Choroid plexus epithelial cell (primary cell): ENCODE measurements at places on chromosomes 2 and 18.
A peak's percentile ranks its signal among the peaks of the same experiment; 100 is the strongest.

GRCh38 chr2:192675681-192676080, 480.9 kb upstream of the TMEFF2 start:
- no peak for DNase-seq

DNA sequence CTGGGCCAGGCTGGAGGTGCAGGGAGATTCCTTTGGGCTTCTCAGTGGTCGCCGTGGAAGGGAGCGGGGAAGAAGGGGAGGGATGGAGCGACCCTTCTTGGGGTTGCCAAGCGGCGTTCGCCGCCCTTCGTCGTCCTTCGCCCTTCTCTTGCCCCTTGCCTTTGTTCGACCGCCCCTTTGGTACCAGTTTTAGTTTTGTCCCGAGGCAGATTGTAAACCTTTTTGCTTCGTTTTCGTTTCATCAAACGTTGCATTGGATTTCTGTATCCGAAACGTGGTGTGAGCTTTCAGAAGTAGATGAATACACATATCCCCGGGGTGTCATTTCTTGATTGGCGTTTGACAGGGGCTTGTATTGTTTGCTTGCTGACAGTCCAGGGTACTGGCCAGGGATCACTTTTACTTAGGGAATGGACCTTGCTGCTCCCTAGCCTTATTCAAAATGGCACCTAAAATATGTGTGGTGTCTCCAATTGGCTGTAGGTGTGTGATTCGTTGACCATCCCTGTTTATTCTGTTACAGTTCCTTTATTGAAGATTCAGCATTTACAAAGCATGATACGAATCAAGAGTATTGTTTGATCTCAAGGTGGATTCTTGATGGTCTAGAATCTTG, 788 bp downstream of the USP14 start:
- peak; percentile 28 for DNase-seq

DNA sequence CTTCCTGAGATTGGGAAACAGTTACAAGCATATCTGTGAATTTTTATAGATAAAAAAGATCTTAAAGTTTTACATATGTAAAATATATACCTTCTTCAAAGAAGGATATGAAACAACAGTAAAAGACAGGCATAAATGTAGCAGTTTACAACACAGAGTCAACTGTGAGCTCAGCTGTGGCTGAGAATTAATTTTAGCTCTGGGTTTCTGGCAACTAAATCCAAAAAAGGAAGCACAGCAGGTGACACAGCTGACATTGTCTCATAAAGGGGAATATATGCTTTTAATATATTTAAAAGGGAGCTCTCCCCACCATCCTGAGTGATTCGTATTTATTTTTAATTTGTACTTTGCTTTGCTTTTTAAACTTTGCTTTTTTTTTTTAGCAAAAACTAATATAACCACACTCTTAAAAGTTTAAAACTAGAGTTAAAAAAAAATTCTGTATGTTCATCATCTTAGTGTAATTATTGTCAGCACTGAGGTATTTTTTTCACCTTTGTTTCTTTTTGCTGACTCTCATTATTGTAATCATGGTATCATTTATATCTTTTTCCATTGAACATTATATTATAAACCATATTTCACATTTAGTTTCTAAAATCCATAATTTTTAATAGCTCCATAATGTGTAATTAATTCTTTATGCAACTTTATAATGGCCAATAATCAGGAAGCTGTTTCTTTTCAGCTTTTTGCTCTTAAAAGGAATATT, 6.7 kb downstream of the TUBB6 start:
- DNase-seq: no peak

DNA sequence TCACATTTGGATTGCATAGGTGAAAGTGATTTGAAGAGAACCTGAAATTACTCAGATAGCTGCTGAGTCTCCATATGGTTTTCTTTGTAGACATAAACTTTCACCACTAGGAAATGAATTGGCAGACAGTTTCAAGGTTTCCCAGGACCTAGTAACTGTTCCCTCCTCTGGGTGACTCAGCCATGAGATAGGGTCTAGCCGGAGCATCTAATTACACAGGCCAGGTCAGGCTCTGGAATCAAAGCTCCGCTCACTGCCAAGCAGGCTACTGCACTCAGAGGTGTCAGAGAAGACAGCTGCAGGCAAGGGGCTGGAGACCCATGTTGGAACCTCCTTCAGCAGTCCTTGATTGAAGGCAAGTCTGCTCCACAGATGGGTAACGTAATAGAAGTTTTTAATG, 429.2 kb downstream of the TNS1 start:
- DNase-seq: peak; percentile 70

DNA sequence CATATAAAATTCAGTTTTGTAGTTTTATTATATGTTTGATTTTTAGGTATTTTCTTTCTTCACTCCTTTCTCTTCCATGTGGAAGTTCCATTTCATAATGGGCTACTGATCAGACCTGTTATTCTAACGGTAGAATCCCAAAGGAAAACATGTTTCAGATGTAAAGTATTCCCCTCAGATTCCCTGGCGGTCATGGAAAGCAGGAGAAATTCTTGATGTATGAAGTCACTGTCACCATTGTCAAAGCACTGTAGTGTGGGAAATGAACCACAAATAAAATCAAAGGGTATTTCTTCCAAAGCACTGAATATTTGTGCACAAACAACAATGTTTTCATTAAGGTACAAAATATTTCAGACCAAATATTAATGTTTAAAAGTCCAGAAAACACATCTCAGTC, 237.3 kb upstream of the KLHL14 start:
- no peak for DNase-seq

GRCh38 chr18:73594749-73595148, 552.9 kb downstream of the FBXO15 start:
- DNase-seq: no peak

DNA sequence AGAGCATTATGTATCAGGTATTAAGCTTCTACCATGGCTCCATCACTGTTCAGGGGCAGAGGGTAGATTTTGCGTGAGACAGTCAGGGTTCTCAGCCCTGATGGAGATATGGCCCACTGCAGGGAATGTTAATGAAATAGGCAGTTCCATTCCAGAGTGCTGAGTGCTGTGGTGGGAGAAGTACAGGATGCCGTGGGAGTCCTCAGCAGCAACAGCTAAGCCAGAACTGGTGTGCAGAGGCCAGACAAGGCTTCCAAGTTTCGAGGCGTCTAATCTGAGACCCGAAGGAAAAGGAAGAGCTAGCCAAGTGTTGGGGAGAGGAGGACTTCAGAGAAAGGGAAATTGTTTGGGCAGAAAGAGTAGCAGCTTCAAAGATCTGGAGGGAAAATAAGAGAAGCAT, 30.2 kb upstream of the MAPRE2 start:
- DNase-seq: peak; percentile 10

DNA sequence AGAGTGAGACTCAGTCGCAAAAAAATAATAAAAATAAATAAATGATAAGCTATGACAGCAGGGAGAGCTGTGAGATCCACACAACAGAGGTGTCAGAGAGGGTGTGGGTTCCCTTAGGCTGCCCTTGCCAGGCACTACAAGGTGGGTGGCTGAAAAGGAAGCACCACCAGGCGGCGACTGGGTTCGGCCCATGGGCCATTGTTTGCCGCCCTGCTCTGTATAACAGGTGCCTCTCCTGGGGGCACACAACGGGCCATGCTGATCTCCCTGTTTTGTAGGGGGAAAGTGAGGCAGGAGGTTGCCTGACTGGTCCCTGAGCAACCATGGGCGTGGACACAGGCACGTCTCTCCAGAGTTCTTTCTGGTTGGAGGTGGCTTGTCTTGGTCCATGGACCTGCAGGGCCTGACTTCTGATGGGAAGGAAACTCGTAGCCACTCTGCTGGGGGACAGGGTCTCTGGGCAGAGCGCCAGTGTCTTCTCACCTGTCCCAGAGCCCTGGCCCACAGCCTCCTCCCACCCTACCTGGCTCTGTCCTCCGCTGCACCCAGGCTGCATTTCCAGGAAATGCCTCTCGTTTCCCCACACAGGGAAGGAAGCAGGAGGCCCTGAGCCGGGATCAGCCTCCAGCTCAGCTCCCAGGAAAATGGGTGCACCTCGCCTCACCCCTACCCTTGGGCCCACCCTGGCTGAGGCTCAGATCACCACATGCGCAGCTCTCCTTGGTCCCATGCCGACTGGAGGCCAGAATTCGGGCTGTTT, 109.6 kb upstream of the ODC1 start:
- no peak for DNase-seq

GRCh38 chr18:27762054-27762453, 414.9 kb downstream of the CDH2 start:
- peak; percentile 24 for DNase-seq

DNA sequence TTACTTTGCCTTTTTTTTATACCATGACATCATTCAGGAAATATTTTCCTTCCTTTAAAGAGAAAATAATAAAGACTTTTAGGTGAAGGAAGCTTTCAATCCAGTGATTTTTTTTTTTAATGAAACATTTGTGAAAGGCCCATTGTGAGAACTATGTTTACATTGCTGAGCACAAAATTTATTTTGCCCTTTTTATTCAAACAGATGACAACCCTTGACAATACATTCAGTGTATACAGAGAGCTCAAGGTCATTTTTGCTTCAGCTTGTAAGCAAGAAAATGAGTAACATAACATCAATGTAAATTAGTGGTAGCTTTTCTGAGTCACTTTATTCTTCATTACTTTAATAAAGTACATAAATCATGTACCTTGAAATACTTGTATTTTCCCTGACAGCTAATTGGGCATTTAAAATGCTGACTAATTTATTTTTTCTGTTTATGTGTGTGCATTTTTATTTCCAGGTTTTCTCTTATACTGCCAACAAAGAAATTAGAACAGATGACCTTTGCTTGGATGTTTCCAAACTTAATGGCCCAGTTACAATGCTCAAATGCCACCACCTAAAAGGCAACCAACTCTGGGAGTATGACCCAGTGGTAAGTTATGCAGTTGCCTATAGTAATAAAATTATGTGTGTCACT, 121.6 kb downstream of the GALNT1 start:
- DNase-seq: no peak

DNA sequence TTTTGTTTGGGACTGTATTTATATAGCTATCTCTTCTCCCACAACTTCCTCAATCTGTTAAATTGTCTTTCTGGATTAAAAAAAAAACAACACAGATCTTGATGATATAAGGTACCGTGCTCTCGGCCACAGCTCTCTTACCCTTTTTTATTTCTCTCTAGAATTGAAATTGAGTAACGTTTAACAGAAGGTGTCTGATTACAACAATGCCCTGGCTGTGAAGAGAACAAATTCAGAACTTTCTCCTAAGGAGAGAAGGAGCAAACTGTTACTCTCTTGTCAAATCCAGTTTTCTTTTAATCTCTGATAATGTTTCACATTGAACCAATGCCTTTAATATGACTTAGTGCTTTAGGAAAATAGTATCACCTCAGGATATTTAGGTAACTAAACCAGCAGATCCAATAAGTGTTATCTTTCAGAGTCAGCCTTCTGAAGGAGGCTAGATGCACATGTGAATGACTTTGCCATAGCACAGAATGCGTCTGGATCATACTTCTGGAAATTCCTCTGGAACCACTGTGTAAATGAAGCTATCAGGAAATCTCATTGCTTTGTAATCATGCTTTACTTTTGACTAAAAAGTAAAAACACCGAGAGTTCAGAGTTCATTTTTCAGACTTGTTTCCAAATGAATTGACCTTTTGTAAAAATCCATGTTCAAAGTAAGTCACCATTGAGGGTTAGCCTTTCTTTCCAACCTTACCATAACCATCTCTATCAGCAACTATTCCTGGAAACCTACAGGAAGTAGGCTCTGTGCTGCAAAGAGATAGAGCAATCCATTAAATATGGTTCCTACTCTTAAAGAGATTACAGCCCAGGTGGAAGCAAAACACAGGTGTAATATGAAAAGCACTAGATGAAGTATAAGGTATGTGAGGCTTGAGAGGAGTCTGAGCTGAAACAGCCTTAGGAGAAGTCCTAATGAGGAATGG, 147.0 kb upstream of the OSR1 start:
- DNase-seq: peak; percentile 11

- DNase-seq: no peak
These were observed 190.4 kb upstream of the CRIM1 start for GRCh38 chr2:36165132-36165531.

GRCh38 chr2:164287056-164287455, 334.2 kb downstream of the GRB14 start:
- DNase-seq: no peak

GRCh38 chr2:238569507-238570195, 142.9 kb downstream of the ASB1 start:
- no peak for DNase-seq

DNA sequence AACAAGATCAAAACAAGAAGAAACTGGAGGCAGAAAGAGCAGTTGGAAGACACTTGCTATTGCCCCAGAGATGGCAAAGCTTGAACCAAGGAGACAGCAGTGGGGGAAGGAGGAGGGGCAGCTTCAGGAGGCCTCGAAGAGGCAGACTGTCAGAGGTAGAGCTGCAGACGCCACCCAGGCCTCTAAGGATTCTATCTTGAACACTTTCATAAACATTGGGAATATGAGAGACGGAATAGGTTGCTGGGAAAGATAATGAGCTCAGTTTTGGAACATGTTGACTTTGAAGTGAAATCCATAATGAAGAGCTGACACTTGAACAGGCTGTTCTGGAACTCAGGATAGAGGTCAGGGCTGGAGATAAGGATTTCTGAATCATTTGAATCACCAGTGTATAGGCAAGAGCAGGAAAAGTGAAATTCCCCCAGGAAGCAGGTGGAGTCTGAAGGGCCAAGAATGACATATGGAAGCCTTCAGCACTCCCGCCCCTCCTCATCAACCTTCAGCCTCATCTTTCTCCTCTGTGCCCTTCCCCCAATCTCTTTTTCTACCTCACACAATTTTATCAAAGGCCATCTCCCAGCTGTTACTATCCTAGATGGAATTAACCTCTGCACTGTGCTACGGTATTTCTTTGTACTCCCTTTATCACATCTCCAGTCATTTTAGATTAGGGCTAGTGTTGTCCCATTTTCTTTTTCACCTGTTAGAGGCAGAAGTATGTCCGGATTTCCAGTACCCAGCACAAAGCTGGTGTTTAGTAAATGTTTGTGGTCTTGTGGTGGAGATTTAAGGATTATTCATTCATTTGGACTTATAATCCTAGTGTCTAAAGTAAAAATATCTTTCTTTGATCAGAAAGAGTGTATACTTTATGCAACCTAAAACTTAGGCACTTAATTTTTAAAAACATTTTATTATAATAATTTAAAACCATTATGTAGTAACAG, 47.5 kb upstream of the RTN4 start:
- DNase-seq: peak; percentile 58

DNA sequence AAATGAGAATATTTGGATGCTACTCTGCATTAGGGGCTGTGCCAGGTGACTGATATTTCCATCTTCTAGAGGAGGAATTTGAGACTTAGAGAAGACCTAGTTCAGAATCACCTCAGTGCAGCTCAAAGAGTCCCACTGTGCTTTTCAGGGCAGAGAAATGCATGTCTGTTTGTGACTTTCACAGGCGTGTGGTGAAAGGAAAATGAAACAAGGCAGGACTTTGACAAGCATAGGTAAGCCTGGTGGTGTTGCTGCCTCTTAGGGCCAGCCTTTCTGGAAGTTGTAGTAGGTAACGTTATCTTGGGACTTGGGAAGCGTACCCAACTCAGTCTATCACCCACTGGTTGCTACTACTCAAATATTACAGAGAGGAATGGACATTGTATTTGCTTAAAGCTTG, 2.6 kb downstream of the GPR39 start:
- no peak for DNase-seq

DNA sequence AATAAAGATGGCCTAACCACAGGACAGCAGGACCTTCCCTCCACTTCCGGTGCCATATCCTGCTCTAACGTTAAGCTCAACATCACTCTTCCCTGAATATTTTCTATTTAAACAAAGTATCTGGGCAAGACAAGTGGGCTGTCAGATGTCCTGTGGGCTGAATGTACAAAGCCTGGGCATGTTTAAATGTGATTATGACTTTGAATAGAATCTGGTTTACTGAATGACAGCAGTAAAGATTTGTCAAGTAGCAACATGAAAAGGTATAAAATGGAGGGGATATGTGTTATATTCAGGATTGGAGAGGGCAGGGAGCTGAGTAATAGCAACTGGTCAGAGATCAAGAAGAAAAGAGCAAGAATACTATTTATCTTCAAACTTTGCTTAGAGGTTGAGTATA, 540.9 kb downstream of the NRXN1 start:
- DNase-seq: no peak
